T-helper 1 cell (primary cell): ENCODE measurements at places on chromosomes 11 and 22.

DNA sequence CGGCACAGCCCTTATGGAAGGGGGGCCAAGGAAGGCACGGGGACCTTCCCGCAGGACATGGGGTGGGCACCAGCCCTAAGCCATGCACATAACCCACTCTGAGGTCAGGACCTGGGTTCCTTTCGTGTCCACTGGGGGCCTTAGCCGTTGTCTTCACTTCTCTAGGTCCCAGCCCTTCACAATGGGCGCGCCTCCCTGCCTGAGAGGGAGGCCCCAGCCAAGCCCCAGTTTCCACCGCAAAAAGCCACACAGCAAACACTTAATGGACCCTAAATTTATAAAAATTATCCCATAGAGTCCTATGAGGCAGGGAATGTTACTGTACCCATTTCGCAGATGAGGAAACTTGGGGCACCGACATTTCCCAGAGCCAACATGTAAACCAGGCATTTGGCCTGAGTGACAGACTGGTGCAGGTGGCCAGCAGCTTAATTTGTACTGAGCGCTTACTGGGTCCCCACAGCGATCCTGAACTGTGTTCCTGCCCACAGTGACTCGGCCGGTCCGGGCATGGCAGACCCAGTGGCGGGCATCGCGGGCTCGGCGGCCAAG lies 1.2 kb downstream of the GAS2L1 start:
- DNase-seq = no peak

- peak; percentile 36 for DNase-seq
Observed at GRCh38 chr11:86041975-86042378, 26.9 kb downstream of the PICALM start.

- no peak for DNase-seq
Observed at GRCh38 chr11:85783758-85784157, 27.2 kb downstream of the SYTL2 start.

- DNase-seq = no peak
Observed at GRCh38 chr11:99238401-99238800, 217.7 kb downstream of the CNTN5 start.

GRCh38 chr11:115963156-115963555 lies 458.9 kb upstream of the CADM1 start:
- no peak for DNase-seq

GRCh38 chr11:119403021-119403420 lies 20.0 kb downstream of the THY1 start:
- no peak for DNase-seq
